CD4-positive, alpha-beta T cell treated with Interleukin-15 for 4 hours (primary cell): ENCODE measurements at places on chromosomes 12 and 14.

GRCh38 chr12:124441443-124442194 is 125.8 kb downstream of the NCOR2 start:
- DNase-seq = no peak

DNA sequence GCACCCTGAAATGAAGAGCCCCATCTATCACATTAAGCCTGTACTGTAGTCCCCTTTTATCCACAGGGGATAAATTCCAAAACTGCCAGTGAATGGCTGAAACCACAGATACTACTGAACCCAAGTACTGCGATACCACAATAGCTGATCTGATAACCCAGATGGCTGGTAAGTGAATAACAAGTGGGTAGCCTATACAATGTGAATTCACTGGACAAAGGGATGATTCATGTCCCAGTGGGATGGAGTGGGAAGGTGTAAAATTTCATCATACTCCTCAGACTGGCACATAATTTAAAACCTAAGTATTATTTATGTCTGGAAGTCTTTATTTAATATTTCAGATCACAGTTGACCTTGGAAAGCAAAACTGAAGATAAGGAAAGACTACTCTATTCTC is 201.3 kb downstream of the GPHN start:
- DNase-seq = no peak

GRCh38 chr12:60191676-60192359 is 596.0 kb downstream of the SLC16A7 start:
- no peak for DNase-seq

DNA sequence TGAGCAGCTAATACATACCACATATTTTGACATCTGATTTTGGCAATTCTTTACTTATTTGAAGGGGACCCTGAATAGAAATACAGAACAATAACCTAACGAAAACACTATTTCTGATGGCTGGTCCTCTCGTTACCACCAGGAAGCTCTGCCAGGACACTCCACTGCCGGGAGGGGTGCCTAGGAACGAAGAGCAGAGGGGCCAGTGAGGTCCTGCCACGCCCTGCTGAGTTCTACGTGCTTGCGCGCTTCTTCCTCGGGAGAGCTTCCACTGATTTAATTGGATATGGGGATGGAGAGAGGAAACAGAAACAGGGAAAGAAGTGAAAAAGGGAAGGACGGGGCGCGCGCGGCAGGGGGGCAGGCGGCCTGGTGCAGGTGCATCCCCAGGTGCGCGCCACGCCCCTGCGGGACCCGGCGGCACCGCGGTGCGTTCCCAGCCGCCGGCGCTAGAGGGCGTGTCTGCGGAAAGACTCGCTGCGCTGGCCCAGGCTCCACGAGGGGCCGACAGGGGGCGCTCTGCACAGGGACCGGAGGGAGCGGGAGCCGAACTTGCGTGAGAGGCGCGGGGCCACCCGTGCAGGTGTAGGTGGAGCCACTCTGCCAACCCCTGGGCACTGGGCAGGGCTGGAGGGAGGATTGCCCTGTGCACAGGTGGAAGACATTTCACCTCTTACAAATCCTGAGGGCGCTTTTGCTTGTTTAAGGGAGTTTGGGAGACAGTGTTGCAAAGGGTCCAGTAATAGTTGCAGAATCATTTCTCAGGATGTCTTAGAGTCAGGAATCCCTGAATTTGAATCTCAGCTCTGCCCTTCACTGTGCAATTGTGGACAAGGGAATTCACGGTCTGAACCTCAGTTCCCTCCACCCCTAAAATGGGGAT is 986.3 kb upstream of the TMEM132C start:
- peak; percentile 34 for DNase-seq

- DNase-seq = no peak
Measured at GRCh38 chr14:50257732-50258131, 26.4 kb upstream of the SOS2 start.

DNA sequence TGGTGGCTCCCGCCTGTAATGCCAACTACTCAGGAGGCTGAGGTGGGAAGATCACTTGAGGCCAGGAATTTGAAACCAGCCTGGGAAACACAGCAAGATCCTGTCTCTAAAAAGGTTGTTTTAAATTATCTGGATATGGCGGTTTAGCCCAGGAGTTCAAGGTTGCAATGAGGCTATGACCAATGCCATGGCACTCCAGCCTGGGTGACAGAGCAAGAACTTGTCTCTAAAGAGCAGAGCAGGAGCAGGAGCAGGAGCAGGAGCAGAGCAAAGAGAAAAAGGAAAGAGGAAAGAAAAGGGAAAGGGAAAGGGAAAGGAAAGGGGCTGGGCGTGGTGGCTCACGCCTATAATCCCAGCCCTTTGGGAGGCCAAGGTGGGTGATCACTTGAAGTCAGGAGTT is 15.1 kb downstream of the DCP1B start:
- DNase-seq = no peak

DNA sequence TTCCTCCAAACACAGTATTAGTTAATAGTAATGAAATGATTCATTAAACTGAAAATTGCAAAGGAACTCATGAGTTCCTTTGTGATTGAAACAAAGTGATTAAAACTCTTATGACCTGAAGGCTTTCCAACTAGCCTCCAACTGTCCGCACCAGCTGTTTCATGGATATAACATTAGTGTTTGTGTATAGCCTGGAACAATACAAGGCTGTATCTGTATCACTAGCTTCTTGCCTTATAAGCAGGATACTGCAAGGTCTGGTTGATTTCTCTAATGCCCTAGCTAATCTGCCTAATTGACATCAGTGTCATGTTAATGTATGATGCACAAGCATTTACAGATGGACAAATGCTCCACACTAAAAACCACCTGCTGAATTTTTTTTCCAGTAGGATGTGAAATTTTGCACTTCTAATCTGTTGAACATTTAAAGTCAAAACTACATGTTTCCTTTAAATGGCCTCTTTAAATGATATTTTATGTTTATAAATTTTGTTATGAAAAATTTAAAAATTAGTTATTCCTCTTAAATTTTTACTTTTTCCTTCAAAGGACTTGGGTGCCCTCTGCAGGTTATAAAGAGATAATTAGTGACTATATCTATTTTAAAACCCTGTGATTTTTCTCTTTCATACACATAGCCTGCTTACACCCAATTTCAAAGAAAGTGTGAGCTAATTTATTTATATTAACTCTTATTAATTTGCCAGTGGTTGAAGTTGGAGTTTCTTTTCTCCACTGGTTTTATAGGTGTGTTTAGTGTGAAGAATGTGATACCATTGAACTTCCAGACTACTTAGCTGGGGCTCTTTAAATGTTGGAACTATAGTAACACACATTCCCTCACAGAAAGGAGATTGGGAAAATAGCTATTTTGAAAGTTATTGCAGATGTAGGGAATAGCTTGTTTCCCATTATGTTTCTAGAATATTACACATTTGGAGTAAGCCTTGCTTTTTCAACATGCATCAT is 25.4 kb downstream of the AP5M1 start:
- peak; percentile 3 for DNase-seq

DNA sequence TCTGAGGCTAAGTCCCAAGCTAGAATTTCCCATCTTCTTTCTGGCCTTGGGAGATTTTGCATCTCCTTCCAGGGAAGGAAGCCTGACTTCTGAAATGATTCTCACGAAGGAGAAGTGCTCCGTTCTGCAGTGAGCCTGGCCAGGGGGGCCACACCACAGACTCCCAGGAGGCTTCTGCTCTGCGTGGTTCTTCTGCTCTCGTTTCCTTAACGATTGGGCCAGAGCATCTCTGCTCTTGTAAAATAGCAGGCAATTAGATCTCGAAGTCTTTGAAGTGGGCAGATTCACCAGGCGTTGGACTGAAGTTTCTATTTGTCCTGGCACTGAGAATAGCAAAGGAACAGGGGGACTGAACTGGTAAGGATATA is 6.7 kb upstream of the BATF start:
- DNase-seq = no peak

- DNase-seq = no peak
Measured at GRCh38 chr14:94486883-94487282, 10.9 kb upstream of the SERPINA9 start.

DNA sequence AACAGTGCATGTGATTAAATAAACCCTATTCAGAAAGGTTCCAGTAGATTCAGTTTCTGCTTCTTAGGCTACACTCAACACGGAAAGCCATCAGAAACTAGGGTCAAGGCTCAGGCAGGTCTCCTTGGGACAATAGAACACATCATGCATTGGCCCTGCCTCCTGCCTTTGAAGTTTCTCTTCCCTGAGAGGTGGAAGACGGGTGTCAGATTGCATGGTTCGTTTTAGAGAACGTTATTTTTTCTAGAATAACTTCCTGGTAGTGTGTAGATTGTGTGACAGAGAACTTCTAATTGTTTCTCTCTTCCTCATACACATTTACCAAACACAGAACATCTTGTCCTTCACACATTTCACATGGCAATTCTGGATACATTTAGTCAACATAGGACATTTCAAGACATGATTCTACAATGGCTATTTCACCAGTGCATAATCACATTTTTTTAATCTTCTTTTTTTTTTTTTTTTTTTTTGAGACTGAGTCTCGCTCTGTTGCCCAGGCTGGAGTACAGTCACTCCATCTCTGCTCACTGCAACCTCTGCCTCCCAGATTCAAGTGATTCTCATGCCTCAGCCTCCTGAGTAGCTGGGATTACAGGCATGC is 106.6 kb upstream of the AMN1 start:
- DNase-seq = no peak

GRCh38 chr12:14782756-14783155 is 20.5 kb downstream of the WBP11 start:
- no peak for DNase-seq

- no peak for DNase-seq
Measured at GRCh38 chr12:18906395-18906794, 168.5 kb downstream of the CAPZA3 start.

- no peak for DNase-seq
Measured at GRCh38 chr12:46608431-46609272, 217.1 kb downstream of the SLC38A4 start.

GRCh38 chr14:24135584-24135833 is 485 bp upstream of the PSME1 start:
- DNase-seq = no peak

DNA sequence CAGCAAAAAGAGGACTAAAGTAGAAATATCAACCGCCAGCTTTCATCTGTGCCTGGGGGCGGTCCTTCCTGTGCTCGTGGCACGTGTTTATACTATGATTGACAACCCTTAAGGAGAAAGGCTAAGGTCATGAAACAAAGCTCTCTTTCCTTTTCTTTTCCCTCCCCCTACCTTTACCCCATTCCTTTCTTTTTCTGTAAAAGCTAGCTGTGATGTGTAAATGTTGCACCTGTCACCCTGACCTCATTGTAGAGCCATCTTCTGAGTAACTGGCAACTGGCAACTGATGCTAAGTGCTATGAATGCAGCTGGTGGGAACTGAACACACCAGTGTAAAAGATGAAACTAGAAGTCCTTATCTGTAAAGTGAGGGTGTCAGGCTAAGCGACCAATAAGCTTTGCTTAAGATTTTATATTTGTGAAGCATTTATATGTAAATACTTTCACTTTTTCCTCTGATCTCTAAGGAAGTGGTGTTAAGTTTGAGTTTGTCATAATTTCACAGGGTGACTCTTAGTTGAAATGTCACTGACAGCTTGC is 102.8 kb upstream of the BCAT1 start:
- peak; percentile 77 for DNase-seq

DNA sequence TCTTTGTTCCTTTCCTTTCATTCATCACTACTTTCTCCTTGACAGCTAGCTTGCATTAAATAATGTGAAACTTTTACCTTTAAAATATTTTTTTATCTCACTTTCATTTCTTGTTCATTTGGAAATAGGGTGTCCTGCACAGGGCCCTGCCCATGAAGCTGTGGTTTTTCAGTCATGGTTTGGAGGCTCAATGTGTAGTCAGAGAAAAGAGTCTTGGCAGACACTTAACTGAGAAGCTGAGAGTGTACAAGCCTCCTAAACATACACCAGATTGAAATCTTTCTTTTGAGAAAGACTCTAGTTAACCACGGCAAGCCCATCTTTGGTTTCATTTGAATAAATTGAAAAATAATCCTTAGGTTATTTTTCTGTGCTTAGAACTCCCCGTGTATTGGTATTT is 74.2 kb downstream of the KICS2 start:
- DNase-seq = no peak

GRCh38 chr12:83954956-83955601 is 957.5 kb downstream of the SLC6A15 start:
- DNase-seq = no peak

DNA sequence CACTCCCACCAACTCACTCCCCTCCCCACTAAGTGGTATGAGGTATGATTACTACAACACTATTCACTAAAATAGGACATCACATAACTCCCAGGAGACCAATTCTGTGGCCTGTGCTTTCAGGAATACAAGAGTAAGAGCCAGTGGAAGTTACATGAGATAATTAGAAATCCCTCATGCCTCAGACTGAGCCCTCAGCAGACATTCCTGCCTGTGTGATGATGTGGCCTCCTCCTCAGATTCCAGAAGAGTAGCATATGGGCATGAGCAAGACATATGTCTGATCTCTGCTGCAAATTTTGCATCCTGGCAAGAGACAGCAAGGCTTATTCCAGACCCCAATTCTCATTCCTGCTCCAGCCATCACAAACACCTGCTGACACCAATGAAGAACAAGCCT is 46.0 kb upstream of the BMP4 start:
- no peak for DNase-seq

GRCh38 chr12:77878901-77879300 is 48.2 kb downstream of the NAV3 start:
- no peak for DNase-seq

GRCh38 chr14:55899531-55899930 is 218.7 kb upstream of the PELI2 start:
- no peak for DNase-seq

- DNase-seq = no peak
Measured at GRCh38 chr14:53509276-53510244, 356.4 kb upstream of the DDHD1 start.

- no peak for DNase-seq
Measured at GRCh38 chr12:116977465-116978380, 67.0 kb downstream of the FBXW8 start.

- DNase-seq = no peak
Measured at GRCh38 chr14:48325486-48325885, 650.1 kb upstream of the MDGA2 start.

- no peak for DNase-seq
Measured at GRCh38 chr12:83318386-83319098, 631.8 kb downstream of the TMTC2 start.

DNA sequence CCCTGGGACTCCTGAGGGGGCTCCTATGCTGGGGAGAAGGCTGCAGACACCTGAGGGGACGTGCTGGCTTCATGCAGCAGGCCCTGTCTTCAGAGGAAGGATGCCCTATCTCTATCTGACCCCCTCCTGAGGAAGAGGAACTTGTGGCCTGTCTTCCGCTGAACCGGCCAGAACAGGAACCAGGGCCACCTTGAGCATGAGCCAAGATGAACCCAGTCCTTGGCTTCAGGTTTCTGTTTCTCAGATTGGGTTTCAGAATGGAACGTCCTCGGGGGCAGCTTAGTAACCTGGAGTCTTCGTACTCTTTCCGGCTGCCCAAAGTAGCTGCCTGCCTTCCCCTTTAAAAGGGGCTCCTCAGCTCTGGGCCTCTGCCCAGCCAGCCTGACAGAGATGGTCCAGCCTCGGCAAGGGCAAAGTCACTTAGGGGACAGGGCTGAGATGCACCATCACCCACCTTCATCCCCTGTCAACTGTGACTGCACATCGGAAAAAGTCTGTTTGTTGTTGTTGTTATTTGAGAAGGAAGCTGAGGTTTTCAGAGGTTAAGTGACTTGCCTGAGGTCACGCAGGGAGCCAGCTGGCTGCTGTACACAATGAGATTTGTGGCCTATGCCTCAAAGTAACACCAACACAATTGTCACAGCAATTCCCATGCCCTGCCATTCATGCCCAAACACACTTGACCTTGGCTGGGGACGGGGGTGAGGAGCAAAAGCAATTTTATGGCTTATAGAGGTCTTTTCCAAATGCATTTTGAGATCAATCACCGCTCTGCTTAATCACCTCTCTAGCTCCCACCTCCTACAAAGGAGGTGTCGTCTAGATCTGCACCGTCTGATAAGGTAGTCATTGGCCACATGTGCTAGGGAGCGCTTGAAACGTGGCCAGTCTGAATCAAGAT is 13.4 kb downstream of the ASB2 start:
- DNase-seq = peak; percentile 61
